ENCODE measurements at places on chromosomes 2 and 18. TPM values are rescaled to one million over a fixed set of nuclear protein-coding genes. Genes with fewer than 3 reads are reported as not detected.

The HK2 gene
- 31.9 TPM for total RNA-seq

The PJVK gene
- 2.2 TPM for total RNA-seq

The ACVR1C gene
- total RNA-seq, result 0.13 TPM

The NEU4 gene
- total RNA-seq, result not detected

The MAPRE3 gene
- 5.8 TPM for total RNA-seq

The G6PC2 gene
- not detected for total RNA-seq

The ACKR3 gene
- total RNA-seq, result 44.4 TPM

The ANKRD39 gene
- total RNA-seq, result 5.9 TPM

Measured in articular chondrocyte of knee joint (primary cell).